ENCODE measurements at places on chromosomes 3 and 15.

GRCh38 chr3:186696522-186696921 lies 20.6 kb upstream of the KNG1 start:
- no peak for DNase-seq

- DNase-seq, result no peak
These were observed 3.1 kb upstream of the CDV3 start for GRCh38 chr3:133570139-133570936.

- peak; percentile 33 for DNase-seq
These were observed 20.0 kb downstream of the ATRIP start for GRCh38 chr3:48466386-48467109.

- no peak for DNase-seq
These were observed 209.9 kb downstream of the ITPR1 start for GRCh38 chr3:4703054-4703480.

GRCh38 chr3:79872483-79872882 lies 104.7 kb upstream of the ROBO1 start:
- no peak for DNase-seq

DNA sequence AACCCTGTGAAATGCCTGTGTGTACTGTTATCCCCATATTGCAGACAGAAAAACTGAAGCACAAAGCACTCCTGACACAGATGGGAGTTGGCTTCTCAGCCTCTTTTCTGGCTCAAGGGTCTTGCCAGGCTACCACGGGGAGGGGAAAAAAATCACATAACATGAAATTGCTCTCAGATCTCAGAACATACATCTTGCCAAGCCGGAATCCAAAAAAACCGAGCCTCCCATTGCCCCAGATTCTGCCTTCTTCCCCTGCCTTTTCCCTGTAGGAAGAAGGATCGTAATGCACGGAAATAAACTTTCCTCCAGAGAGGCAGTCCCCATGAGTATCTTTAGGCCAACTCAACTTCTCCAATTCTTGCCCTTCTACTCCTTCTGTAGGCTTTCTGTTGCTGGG lies 16.6 kb upstream of the MRPS22 start:
- no peak for DNase-seq

- DNase-seq, result no peak
These were observed 104.8 kb upstream of the PLSCR5 start for GRCh38 chr3:146709969-146710368.

- DNase-seq, result no peak
These were observed 49.2 kb downstream of the MRPL3 start for GRCh38 chr3:131453533-131453932.

DNA sequence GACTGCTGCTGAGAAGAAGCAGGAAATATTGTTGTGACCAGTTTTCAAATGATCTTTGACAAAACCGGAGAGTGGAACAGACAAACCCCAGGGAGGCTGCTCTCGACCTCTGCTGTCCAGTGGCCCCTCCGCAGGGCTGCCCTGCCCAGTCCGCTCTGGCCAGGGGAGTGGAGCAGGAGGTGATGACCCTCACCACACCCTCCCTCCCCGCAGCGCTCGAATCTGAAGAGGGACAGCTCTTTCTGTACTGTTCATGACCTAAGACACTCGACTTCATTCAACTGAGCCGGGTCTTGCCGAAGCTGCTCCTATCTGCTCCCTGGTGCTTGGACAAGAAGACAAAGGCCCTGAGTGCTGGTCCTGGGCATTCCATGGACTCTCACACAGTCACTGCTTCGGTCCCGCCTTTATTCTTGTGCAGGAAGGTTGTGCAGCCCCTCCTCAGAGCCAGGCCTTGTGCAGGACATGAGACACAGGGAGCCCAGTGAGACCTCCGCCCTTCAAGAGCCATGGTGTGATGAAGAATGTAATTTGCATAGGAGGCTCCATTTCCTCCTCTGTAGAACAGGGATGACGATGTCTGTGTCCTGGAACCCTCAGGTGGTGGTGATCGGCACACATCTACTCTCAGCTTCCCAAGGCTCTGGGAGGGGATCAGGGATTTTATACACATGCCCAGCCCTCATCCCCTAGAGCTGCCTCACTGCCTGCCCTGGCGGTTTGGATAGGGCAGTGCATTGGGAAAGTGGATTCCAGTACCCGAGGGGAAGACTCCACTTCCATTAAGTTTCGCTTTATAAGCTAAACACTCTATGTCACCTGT lies 97.1 kb upstream of the PRR20G start:
- no peak for DNase-seq

DNA sequence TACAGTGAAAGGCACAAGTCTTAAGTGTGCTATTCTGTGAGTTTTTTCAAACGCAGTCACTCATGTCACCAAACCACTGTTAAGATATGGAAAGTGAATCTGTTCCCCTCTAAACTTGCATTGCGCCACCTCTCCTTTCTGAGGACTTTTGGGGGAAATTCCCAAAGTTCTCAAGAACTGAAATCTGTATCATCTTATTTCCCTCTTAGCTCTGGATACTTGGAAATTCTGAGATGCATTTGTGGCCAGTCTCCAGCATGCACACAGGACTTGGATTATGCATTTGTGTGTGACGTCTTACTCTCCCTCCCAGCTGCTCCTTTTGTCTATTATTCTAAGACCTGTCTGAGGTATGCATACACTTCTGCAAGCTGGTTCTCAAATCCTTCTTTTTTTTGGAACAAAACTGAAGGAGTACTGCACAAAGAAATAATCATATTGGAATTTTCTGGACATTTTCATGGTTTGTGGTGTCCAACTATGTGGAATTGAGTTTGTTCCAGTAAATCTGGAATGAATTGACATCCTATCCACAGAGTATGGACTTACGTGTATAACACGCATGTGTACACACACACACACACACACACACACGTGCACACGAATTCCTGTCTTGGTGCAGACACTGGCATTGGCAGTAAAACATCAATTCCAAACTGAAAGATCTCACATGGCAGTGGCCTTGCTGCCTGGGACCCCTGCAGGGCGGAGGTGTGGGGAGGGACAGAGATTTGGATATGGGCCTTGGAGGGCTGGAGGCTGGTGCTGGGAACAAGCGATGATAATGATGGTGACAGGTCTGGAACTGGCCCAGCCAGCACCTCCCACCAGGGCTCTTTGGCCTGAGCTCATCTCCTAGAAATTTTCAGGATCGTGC lies 8.2 kb upstream of the LCTL start:
- DNase-seq, result no peak

DNA sequence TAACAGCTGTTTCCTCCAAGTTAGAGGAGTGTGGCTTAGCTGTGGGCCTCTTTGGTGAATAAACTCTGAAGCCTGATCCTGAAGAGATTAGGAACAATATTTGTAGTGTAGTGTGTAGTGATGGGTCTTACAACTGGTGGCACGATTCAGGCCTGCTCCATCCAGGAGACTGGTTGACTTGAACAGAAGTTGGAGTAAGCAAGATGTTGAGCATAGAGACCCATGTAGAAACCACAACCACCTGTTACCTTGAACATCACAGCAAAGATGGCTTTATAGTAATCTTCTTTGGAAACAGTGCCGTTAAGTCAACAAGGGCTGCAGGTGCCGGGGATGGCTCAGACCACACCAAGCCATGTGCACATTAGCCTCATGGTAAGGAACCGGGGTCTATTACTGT lies 74.2 kb upstream of the RASGRP1 start:
- DNase-seq, result no peak

GRCh38 chr15:74540161-74540760 lies 759 bp upstream of the ARID3B start:
- no peak for DNase-seq

DNA sequence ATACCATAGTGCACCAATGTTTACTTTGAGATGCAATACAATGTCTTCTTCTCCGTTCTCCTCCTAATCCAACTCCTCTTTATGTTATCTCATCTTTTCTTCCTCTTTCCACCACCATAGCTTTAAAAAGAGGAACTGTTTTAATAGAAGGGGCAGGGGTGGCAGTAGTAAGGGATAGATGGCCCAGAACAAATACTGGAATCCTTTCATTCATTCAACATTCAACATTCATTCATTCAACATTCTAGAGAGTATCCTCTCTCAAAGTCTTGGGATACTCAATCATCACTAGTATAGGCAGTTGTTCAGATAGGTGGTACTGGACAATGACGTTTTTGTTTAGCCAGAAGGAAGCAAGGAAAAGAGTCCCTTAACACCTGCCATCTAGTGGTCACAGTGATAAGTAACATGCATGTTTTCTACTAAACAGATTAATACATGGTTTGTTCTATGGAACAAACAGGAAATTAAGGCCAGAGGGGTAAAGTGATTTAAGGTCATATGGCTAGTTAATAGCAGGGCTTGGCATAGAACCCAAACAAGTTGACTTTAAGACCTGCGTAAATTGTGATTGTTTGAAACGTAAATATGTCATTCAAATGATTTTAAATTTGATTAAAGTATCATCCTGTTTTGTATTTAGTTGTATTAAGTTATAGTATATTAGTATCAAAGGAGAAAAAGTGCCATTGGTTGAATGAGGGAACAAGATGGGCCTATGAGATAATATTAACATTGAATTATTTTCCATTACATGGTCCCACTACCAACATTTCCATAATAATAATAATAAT lies 26.9 kb upstream of the EHHADH start:
- no peak for DNase-seq

GRCh38 chr3:170178651-170179050 lies 2.9 kb downstream of the PHC3 start:
- peak; percentile 38 for DNase-seq

GRCh38 chr15:62931650-62932049 lies 110.9 kb upstream of the TPM1 start:
- DNase-seq, result no peak

DNA sequence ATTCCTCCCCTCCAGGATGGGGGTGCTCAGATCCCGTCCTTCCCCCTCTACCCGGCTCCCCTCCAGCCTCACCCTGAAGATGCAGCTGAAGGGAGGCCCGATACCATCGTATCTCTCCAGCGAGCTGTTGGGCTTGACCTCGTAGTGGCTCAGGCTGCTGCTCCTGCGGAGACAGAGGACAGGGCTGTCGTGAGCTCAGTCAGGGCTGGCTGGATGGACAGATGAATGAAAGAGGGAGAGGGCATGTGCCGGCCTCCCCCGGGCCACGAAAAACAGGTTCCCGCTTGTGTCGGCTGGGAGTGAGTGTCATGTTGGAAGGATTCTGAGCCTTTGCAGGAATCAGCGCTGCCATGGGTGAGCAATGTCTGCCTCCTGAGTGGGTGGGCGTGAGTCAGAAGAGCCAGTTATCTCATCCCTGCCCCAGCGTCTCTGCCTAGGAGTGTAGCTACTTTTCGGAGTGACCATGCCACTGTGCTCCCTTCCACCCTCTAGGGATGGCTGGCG lies 35.2 kb downstream of the FEM1B start:
- no peak for DNase-seq

- DNase-seq, result no peak
These were observed 134.7 kb downstream of the KLF13 start for GRCh38 chr15:31461375-31461774.

- no peak for DNase-seq
These were observed 133.3 kb downstream of the RPLP1 start for GRCh38 chr15:69585937-69586336.

DNA sequence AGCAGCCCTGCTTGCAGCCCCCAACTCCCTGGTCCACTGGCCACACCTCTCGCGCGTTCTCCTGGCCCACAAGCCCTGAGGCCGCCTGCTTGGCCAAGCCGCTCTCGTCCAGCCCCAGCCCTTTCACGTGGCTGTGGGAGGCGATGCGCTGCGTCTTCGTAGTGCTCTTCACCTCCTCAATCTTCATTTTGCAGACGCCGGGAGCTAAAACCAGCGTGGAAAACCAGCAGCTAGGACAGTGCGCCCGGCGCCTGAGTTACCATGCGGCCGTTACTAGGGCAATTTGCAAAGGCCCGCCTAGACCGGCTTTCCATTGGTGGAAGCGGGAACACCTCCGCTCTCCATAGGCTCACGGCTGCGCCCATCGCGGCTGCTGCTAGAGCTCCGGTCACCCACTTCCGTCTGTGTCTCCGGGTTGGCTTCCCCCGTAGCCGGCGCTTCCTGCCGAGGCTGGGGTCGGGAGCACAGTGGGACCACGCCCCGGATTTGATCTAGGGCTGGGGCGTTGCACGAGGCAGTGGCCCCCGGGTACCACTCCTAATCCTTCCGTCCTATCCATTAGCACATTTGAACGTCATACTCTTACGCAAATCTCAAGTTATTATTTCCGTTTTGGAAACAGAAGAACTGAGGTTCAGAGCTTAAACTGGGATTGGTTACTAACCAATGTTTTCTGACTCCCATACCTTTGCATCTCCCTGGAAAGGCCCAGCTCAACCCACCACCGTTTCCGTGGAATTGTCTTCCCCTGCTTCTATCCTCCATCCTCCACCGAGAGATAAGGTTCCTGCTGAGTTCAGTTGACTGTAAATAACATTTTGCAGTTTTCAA lies at the start of gene RUVBL1:
Gene RUVBL1, minus strand, starts transcription at position 275 of the 831 bp plus-strand sequence. Its CDS starts 88 bp downstream, at position 187.
- DNase-seq, result peak; percentile 98

DNA sequence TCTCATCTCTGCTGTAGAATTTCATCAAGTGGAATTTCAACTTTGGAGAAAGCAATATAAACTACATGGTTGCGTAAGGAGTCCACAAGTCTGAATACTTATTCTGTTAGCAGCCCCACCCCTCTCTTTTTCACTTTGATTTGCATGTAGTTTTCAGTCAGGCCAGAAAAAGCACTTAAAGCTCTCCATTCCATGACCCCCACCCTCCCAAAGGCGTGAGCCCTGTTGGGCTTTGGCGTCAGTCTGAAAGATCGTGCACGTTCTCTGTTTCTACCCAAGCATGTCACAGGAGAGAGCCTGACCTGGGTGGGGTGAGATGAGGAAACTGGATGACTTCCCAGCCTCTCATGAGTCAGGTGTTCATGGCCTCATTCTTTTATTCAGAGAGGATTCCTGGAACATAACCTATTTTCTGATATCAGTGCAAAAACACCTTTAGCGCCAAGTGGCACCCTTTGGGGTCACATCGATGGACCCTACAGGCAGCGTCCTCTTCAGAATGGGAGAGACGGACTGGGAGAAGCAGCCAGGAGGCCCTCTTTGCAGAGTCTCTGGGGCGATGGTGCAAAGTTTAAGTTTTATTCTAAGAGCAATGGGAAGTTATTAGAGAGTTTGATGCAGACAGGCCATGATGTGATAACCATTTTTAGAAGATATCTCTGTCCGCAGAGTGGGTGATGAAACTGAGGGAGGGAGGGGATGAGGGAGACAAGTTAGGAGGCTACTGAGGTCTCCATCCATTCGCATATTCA lies 55.8 kb downstream of the LSM3 start:
- no peak for DNase-seq

- peak; percentile 13 for DNase-seq
These were observed 53.9 kb upstream of the MELTF start for GRCh38 chr3:197083486-197083885.

GRCh38 chr3:72487078-72487765 lies 361.0 kb downstream of the SHQ1 start:
- peak; percentile 53 for DNase-seq

DNA sequence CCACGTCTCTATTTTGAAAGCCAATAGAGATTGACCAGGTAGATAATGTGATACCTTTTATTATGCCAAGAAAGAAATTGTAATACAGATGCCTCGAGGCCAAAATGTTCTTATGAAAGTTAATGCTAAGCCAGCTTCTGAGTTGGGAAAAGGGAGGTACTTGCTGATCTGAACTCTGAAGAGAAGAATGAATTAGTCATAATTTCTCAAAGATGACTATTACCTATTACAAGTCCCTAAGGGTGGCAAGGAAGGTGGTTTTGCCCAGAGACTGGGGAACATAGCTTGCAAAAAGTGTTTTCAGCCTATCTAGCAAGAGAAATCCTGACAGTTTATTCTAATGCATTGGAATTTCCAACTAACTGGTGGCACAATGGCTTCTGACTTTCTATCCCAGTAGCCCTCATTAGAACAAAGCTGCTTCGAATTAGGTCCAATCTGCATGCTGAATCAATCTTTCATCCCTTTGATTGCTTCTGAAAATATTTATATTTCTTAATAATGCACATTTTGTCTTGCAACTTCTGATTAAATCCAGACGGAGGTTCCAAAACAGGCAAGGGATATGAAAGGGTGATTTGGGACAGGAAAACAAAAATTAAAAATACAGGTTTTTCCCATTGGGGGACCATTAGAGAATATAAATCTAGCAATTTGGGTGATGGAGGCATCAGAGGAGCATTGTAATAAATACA lies 17.7 kb upstream of the NR2F2 start:
- DNase-seq, result no peak

All from stimulated activated CD4-positive, alpha-beta T cell treated with anti-CD3 and anti-CD28 coated beads, Interleukin-4, amount 100 ng/mL, for 24 hours (primary cell).